Activated CD8-positive, alpha-beta memory T cell treated with anti-CD3 and anti-CD28 coated beads for 4 hours (primary cell): ENCODE measurements at places on chromosomes 7 and 10.

GRCh38 chr7:36316319-36316718 is 73.3 kb upstream of the ANLN start:
- DNase-seq: no peak

DNA sequence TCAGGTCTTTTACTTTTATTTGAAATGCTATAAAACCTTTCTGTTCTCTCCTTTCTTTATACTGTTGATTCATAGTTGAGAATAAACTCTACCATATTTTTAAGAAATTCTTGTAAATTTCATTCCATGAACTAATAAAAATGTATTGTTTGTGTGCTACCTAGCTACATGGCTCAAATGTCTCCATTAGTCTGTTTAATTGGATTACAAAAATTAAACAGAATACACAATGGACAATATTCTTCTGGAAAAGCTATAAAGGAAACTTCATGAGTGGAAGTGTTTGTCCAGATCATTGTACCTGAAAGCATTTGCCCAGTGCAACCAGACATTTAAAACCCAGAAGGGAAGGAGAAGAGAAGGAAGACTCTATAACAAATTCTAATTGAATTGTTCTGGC is 20.1 kb downstream of the KCND2 start:
- DNase-seq: no peak

DNA sequence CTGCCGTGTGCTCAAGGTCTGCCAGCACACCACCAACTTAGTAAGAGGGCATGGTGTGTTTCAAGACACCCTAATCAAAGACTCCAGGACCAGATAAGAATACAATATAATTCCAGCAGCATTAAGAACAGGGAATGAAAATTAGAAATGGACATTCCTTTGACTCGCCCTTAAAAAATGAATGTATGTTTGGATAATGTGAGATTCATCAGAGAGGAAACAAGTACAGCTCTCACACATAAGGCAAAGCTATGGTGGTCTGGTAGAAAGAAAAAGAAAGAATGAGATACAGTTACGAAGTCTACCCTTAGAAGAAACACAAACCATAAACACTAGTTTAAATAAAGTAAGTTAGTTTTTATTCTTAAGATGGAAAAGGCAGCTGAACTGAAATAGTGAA is 174.8 kb upstream of the ANK3 start:
- DNase-seq: no peak

DNA sequence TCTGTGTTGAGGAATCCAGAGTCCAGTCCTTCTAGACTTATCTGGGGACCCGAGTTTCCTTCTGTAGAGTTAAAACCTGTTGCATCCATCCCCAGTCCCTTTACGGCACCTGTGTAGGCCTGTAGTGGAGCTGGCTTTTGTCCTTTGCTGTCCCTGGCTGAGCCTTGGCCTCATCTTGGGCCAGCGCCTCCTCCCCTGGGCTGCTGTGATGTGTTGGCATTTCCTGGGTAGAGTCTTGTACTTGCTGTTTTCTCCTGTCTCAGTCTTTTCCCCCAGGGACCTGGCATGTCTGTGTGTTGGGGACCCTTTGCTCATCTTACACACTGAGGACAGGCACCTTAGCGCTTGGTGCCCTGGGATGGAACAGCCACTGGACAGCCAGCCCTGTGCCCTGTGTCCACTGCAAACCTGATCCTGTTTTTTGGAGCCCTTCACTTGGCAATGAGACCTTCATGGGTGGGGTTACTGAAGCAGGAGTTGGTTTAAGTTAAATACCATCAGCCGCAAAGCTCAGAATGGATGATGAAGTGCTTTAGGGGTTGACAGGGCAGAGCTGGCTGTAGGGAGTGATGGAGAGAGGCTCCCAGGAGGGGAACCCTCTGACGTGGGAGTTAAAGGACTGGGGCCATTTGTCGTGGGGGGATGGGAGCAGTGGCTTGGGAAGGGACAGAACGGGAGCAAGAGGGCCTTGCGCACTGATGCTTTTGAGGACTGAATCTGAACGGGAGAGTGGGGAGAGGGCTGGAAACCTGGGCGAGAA is 50.9 kb downstream of the CUX1 start:
- DNase-seq: no peak

DNA sequence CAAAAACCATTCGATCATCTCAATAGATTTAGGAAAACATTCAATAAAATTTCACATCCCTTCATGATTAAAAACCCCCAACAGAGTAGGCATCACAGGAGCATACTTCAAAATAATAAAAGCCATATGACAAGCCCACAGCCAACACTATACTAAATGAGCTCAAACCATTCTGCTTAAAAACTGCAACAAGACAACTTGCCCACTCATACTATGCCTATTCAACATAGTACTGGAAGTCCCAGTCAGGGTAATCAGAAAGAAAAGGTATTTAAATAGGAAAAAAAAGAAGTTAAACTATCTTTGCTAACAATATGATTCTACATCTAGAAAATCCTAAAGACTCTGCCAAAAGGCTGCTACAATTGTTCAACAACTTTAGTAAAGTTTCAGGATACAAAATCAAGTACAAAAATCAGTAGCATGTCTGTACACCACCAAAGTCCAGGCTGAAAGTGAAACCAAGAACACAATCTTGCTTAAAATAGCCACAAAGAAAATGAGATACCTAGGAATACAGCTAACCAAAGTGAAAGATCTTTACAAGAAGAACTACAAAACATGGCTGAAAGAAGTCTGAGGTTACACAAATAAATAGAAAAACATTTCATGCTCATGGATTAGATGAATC is 882.6 kb downstream of the GRM8 start:
- DNase-seq: no peak

GRCh38 chr7:138945154-138945553 is 36.0 kb downstream of the KIAA1549 start:
- DNase-seq: no peak

DNA sequence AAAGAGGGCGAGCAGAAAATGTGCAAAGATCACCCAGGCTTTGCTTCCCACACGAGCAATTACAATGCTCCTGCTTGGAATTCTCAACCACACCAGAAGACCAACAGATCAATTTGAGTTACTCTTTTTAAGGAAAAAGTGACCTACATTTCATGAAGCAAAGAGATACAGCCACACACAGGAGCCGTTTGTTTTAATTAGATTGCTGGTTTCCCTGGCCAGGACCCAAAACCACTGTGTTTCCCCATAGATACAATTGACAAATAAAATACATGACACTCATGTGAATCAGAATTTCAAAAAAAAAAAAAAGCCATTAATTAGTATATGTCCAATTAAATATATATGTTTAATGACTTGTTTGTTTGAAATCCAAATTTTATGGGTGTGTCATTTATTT is 458.3 kb downstream of the PLXDC2 start:
- DNase-seq: no peak

DNA sequence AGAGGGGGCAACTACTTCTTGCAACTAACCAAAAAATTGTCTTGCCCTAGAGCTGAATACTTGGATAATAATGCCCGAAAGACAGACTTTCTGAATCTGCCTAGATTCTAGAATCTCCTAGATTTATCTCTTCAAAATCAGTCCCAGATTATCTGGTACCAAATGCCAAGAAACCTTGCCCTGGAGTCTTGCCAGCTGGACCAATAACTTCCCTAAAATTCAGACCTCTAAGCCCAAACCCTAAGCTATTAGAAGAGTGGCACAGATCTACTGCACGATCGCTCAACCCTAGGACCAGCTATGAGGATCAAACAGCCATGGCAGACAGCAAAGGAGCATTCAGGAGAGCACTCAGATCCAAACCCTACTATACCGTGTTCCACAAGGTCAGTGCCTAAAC is 45.0 kb downstream of the ARMH3 start:
- no peak for DNase-seq

DNA sequence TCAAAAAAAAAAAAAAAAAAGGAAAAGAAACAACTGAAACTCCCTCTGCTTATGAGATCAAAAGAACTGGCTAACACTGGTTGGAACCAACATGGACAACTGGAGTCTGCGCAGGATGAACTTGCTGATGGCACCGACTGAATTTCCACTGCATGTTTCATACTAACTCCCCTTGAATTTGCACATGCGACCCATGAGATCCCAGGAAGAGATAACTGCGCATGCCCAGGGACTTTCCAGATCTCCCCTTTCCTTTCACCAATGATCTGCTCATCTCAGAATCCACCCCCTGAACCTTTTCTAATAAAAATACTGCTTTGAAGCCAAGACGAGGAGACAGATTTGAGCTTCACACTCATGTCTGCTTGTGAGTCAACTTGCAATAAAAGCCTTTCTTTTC is 20.7 kb downstream of the LBX1 start:
- no peak for DNase-seq

GRCh38 chr7:99788554-99788953 is 4.6 kb upstream of the CYP3A4 start:
- DNase-seq: no peak

GRCh38 chr10:121830101-121830500 is 97.7 kb downstream of the ATE1 start:
- DNase-seq: no peak

- DNase-seq: no peak
These were observed 100.2 kb downstream of the ATXN7L1 start for GRCh38 chr7:105776068-105776790.

- DNase-seq: no peak
These were observed 350.1 kb downstream of the KIF20B start for GRCh38 chr10:90051474-90051873.

GRCh38 chr10:103616705-103617601 is 123.4 kb downstream of the NEURL1 start:
- DNase-seq: no peak

GRCh38 chr7:68816491-68816890 is 781.8 kb upstream of the AUTS2 start:
- no peak for DNase-seq

- DNase-seq: no peak
These were observed 28.9 kb downstream of the PPIF start for GRCh38 chr10:79376078-79376628.

- DNase-seq: no peak
These were observed 45.8 kb downstream of the RNLS start for GRCh38 chr10:88537322-88537721.

- no peak for DNase-seq
These were observed 63.0 kb upstream of the MPP7 start for GRCh38 chr10:28365840-28366239.

DNA sequence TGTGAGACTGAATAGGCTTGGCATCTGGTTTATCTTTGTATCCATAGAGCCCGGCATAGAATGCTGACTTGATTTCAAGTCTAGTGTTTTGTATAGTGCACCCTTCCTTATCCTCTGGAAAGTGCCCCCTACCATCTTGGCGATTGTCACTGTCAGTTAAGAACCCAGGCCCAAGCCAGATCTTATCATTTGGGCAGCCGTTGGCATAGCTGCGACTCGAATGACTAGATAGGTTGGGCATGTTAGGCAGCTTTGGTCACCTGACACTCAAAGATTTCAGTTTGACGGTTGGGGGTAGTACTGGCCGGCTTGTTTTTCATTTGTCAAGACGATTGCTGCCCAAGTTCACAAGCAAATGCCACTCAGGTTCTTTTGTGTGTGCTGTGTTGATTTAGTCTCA is 6.6 kb downstream of the NIPSNAP2 start:
- DNase-seq: no peak

DNA sequence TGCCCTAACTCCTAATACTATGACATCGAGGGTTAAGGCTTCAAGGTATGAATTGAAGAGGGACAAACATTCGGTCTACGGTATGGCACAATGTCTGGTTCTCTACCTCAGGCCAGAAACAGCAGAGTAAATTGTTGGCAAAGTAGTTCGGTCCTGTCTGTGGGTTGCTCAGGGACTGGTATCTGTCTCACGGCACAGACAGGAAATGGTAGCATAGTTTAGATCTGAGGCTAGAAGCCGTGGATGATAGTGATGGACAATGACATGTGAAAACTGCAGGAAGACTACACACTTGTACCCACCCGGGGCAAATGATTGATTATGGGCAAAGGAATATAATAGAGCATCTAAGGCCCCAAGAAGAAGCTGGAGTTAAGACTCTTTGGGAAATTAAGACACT is 106.2 kb downstream of the TWIST1 start:
- DNase-seq: no peak

DNA sequence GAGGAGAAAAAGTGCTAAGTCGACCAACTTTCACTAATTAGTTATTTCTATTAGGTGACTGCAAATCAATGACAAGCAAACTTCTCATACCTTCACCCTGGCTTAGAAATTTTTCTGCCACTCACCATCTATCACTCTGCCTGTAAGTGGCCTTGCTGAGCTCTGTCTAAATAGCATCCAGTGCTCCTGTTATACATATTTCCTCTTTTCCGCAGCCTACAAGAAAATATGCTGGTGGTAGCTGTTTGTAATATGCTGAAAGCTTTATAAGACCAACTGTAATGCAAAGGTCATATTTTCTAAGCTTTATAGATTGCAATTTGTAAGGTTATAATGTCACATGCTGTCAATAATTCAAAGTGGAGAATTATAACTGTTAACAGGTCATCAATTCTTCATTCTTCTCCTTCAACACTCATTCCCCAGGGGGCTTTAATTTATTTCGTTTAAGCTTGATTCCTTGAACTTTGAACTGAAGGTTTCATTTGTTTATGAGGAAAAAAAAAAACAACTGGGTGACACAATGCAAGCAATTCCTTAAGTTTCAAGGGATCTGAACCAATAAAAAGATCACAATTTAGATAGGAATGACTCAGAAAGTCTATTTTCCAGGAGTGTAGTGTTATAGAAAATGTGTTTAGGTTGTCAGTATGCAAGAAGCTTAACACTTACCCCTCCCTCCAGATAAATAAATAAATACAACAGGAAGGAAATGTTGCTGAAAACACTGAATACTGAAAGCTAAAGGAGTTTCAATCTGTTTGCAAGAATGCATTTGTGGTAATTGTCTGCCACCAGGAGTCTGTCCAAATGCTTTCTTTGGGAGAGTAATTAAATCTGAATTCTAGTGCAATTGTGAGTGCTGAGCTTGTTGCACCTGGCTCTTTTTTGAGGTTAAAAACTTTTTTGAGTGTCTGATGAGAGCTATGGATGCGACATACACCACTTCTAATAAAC is 183.7 kb downstream of the SORCS1 start:
- no peak for DNase-seq

GRCh38 chr7:90594751-90595317 is 1.3 kb upstream of the CDK14 start:
- no peak for DNase-seq

DNA sequence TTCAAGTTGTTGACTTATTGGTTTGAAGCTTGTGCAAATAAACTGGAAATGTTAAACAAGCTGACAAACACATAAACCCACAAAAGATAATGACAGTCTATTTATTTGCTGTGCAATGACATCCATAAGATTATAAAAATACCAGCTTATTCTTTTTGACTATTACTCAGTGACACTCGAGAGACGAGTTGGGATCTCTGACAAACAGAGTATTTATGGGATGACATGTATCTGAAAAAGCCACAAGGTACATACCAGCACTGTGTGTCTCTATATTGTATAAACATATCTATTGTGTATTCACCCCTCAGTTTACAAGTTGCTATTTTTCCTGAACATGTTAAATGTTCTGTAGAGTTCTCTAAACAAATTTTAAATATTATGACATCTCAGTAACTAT is 88.9 kb downstream of the CHRM2 start:
- no peak for DNase-seq

GRCh38 chr7:90465816-90466215 is 3.6 kb upstream of the PTTG1IP2 start:
- DNase-seq: no peak
